ENCODE measurements at places on chromosomes 4 and X.

- no peak for DNase-seq
Measured at GRCh38 chr4:3179126-3179706, 69.7 kb upstream of the MSANTD1 start.

DNA sequence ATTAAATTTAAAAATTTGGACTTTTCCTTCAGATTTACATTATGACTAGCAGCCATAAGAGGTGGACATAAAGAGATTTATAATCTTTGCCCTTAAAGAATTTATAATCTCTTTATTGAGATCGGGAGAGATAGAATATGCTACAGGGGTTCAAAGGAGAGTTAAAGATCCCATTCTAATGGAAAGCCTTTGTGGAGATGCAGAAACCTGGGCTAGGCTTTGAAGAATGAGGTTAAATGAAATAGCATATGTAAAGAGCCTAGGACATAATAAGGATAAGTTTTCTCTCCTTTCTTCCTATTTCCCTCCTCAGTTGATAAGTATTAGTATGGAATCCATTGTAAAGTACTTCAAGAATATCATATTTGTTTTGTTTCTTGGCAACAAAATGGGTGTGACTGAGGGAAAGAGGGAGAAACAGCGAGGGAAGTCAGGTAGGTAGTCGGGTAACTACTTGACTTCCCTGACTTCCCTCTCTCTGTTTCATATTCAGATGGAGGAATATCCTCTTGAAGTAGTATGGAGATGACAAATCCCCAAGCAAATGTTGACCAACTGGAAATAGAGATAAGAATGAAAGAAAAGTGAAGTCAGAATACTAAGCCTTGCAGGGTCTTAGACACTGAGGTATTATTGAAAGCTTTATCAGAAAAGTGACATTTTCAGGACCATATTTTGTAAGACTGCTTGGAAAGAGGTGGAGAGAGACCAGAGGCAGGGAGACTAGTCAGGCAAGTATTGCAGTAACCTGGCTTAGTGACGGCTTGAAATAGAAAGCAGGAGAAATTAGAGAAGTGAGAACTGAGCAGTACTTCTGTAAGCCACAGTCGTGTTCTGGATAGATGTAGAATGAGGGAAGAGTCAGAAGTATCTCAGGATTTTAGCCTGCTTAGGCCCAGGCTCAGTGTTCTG is 82.9 kb downstream of the PDLIM5 start:
- DNase-seq = no peak

- no peak for DNase-seq
Measured at GRCh38 chr4:74890341-74890740, 42.6 kb upstream of the PARM1 start.

DNA sequence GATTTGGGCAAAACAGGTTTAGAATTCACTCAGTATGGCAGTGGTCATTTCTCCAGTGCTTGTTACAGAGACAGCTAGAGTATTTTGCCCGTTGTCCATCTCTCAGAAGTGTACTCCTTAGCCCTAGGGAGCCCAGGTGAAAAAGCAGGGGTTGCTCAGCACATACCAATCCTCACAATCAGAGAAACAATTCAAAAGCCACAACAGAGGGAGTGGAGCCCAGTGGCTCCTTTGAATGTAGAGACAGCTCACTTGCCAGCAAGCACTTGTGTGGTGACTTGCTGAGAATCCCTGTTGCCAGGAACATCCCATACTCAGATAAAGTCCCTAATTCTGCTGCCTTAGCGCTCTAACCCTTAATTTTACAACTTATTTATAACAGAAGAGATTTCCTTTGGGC is 1488.3 kb downstream of the RPA4 start:
- no peak for DNase-seq

DNA sequence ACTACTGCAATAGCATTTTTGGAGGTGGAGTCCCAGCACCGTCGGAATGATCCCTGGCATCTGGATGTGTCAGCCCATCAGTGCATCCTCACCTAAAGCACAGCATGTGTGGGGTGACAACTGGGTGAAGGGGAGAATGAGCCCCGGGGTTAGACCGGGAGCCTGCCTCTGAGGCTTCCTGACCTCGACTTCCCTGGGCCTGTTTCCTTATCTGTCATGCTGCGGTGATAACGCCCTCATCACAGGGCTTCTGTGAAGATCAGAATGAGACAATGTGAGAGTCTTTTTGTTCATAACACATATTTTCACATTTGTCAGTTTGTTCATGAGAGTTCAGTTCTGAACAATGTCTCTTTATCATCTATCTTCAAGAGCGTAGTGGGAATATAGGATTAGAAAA is 31.1 kb upstream of the PDLIM3 start:
- DNase-seq = no peak
